ENCODE measurements at places on chromosomes 5 and 9.

- DNase-seq, result no peak
Observed at GRCh38 chr5:55426455-55426854, 108.3 kb downstream of the PLPP1 start.

DNA sequence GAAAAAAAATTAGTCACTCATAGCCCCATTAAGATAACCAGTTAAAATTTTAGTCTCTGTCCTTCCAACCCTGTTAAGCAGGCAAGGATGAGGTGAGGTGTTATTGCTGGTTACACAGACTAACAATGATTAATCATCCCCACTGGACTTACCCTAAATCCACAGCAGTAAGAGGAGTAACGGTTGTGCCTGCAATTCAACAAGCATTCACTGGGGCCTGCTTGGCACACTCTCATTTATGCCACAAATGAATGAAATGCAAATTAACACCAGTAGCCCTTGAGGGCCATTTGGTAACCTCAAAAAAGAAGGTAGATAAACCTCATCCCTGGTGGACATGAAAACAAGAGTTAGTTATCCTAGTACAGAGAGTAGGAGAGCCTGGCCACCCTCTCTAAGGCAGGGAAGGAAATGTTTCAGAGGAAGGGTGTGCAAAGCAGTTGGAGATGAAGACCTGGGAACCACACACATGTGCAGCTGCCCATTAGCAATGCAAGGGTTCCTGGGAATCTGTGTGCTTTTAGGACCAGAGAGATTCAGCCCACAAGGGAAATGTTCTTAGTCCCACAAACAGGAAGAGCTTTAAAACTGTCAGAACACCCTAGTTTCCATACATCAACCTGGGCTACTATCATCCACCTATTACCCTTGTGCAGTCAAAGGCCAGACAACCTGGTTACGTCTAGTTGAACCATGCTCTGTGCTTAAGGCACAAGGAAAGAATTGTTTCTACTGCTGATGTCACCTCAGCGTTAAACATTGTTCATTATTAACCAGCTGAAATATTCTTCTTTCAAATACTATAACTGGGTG lies 7.7 kb downstream of the LHFPL2 start:
- DNase-seq, result no peak

- DNase-seq, result no peak
Observed at GRCh38 chr9:92619601-92620300, 50.2 kb downstream of the IPPK start.

GRCh38 chr5:143874312-143874711 lies 62.4 kb downstream of the HMHB1 start:
- DNase-seq, result no peak

- no peak for DNase-seq
Observed at GRCh38 chr9:71213633-71214032, 92.2 kb upstream of the TRPM3 start.

DNA sequence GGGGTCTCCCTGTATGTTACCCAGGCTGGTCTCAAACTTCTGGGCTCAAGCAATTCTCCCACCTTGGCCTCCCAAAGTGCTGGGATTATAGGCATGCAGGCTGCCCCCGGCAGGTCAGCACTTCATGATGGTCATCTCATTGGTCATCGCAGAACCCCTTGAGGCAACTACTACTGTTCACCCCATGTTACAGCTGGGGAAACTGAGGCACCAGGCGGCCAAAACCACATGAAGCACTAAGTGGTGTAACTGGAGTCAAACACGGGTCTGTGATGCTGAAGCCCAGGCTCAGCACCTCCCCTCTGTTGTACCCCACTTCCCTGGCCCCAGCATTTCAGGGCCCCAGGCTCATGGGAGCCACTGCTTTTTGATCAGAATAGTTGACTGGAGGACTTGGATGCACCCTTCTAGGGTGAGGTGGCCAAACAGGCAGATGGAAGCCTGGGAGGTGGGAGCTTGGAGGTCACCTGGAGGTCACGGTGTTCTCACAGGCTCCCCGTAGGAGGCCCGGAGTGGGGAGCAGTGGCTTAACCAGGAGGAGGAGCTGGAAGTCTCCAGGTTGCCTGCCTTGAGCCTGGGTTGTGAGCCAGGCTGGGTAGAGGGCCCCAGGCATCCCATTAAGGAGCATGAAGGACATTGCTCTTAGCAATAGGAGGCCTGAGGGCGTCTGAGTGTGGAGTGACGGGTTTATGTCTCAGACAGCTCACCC lies 57.3 kb upstream of the RPL26L1 start:
- DNase-seq, result no peak

- DNase-seq, result no peak
Observed at GRCh38 chr5:108006791-108007190, 336.1 kb upstream of the EFNA5 start.

DNA sequence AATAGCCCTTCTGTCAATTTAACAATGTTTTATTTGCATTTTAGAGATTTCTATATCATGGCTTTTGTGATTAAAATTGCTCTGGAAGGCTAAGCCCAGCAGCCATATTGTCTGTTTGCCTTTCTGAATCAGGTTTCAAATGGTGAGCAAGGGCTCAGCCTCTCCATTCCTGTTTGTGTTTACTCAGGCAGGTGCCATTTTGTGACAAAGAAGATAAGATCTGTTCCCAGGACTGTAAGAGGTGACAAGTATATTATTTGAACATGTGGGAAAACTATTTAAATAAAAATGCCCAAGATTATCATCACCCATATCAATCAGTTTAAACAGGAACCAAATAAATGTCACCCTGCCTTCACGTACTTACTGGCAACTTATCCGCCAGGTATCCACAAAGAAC lies 641.3 kb upstream of the KLF4 start:
- DNase-seq, result no peak

DNA sequence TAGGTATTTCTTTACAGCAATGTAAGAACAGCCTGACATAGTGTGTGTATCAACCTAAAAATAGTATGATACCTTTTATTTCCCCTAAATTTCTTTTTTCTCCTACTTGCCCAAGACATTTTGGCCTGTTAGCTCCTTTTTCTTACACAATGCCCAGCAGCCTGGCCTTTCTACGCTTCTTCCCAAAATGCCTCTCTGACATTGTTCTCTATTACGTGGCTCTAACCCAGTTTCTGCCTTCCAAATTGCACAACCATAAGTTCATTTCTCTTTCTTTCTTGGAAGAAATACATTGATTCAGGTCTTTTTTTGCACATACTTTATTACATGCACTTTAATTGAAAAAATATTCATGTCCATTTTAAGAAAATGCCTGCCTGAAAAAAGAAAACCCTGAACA lies 408.2 kb downstream of the PRR16 start:
- no peak for DNase-seq

DNA sequence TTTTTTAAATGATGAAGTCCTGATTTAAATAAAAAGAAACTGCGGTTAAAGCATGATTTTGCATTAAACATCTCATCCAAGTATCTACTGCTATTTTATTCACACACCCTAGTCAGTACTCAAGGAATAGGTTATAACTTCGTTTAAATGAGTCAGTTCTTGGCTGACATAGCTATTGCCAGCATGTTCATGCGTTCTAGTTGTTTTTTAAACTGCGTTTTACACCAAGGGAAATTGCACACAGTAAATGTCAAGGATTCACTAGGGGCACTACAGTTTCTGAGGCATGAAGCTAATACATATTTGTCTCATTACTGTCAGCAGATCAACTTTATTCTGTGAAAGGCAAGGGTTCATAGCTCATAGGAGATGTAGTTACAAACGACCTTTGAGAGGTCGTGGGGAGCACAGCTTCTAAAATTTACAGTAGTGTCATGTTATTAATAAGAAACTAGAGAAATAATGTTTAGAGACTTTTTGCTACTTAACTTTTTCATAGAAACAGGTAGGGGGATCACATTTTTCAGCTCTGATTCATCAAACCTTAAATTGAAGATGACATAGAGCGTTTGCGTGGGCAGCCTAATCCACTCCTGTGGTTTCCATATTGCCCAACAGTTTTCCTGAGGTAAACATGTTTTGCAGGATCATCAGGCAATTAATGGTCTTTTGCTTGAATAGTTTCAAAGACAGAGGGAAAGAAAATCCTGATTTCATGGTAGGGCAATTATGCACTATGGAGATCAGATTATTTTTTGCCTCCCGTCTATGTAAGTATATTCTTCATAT lies 2222.7 kb upstream of the WWC1 start:
- no peak for DNase-seq

DNA sequence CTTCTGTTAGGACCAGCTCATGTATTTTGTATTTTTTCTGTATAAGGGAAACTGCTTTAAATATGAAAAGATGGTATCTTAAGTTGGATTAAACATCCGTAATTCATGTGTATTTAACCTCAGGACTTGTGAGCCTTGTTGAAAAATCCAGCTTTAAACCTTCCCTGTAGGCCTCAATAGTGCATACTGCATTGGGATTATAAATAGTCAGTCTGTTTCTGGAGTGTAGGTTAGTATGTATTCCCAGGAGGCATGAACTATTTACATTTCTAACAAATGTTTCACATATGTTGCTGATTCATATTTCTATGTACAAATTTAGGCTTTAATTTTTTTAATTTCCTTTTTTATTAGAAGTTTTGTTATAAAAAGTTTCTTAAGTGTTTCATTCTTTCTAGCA lies 137.9 kb upstream of the GRHPR start:
- DNase-seq, result no peak

DNA sequence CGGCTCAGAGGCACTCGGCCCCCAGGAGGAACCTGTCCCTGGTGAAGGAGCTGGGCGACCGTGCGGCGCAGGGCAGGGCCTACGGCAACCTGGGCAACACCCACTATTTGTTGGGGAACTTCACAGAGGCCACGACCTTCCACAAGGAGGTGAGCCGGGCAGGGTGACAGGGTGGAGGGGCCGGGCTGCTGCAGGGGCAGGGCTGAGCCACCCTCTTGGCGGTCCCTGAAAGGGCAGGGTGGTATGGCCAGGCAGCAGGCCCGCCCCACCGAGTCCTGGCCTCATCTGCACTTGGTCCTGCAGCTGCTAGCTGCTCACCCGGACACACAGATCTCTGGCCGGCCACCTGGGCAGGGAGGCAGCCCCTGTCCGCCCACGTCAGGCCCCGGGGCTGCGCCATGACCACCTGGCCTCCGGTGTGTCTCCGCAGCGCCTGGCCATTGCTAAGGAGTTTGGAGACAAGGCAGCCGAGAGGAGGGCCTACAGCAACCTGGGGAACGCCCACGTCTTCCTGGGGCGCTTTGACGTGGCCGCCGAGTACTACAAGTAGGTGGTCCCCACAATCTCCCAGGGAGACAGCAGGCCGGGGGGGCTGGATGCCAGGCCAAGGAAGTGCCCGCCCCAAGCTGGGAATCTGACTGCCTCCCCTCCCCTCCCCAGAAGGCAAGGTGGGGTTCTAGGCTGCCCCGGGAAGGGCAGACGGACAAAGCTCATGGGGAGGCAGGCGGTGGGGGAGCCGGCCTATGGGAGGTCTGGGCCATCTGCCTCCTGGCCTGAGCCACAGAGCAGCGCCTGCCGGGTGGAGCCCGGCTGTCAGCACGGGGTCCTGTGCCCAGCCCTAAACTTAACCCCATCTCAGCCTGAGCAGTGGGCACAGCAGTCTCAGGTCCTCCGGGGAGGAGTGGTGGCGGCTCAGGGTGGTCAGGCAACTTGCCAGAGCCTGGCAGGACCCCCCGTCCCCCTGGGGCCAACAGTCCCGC lies 10.4 kb downstream of the GPSM1 start:
- no peak for DNase-seq

Data from stimulated activated naive CD8-positive, alpha-beta T cell treated with anti-CD3 and anti-CD28 coated beads, Interleukin-15, Interleukin-2, amounts not matched to agents 100 U/mL and 50 U/mL, for 24 hours (primary cell).